COLO829 (cell line): ENCODE measurements at places on chromosomes 12 and 14.

GRCh38 chr12:14284184-14284722 lies 81.2 kb upstream of the ATF7IP start:
- DNase-seq: no peak

DNA sequence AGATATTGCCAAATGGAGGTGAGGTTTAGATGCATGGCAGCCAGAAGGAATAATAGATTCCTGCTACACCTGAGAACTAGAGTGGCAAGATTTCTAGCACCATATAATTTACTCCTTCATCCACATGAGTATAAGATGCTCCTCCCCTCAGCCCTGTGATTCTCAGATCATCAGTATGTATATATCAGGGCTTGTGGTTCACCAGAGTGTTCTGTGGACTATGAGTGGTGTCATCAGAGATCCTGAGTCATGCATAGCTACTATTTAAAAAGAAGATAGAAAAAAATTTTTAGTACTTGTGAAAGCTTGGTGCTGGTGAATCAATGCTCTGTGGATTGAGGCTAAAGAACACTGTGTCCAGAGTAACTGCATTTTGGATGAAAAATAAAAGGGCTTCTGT lies 285.9 kb downstream of the BMP4 start:
- DNase-seq: no peak

DNA sequence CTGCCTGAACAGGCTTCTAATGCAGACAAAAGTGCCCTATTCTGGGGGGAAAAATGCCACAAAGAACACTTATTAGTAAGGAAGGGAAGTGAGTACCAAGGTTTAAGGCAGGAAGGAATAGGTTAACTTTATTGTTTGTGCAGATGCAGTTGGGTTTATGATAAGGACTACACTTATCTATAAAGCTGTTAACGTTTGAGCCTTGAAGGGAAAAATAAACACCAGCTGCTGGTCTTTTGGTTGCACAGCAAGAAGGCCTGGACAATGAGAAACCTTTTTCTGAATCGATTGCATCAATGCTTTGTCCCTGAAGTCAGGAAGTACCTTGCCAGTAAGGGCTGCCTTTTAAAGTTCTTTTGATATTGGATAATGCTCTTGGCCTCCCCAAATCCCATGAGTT lies 407.8 kb downstream of the ATP23 start:
- no peak for DNase-seq

DNA sequence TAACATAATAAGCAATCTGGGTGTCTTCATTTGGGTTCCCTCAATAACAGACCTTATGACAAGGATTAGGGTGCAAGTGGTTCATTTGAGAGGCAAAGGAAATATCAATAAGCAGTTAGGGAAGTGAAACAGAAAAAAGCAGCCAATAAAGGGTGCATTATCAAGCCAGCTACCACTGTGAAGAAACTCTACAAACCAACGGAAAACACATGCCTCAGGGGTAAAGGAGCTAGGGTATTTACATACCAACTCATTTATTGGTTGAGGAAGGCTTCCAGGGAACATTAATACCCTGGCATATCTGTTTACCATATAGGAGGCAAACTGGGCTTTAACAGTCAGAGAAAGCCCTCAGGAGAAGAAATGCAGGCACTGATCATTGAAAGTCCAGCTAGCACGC lies 22.7 kb upstream of the IFNG-AS1 start:
- DNase-seq: no peak

DNA sequence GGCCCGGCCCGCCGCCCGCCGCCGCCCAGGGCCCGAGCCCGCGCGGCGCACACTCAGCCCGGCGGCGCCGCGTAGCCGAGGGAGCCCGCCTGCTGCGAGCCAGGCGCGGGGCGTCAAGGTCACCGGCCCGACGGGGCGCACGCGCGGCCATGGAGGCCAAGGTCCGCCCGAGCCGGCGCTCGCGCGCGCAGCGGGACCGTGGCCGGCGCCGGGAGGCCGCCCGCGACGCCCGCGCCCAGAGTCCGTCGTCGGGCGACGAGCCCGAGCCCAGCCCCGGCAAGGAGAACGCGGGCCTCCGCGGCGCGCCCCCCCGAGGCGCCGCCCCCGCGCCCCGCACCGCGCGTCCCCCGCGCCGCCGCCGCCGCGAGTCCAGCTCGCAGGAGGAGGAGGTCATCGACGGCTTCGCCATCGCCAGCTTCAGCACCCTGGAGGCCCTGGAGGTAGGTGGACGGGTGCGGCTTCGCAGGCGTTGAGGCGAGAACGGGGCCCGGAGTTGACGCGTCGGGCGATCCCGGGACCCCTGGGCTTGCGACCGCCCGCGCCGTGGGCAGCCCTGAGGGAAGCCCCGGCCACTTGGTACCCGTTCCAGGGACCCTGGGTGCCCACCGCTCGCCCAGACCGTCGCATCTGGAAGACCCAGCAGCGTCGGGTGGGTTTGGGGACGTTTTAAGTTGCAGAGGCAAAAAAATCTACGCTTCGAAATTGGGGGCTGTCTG lies 629 bp downstream of the FBRSL1 start:
- no peak for DNase-seq
